ENCODE measurements at places on chromosomes 3 and 15.

GRCh38 chr3:10907262-10907661 is 85.3 kb upstream of the SLC6A1 start:
- no peak for DNase-seq

DNA sequence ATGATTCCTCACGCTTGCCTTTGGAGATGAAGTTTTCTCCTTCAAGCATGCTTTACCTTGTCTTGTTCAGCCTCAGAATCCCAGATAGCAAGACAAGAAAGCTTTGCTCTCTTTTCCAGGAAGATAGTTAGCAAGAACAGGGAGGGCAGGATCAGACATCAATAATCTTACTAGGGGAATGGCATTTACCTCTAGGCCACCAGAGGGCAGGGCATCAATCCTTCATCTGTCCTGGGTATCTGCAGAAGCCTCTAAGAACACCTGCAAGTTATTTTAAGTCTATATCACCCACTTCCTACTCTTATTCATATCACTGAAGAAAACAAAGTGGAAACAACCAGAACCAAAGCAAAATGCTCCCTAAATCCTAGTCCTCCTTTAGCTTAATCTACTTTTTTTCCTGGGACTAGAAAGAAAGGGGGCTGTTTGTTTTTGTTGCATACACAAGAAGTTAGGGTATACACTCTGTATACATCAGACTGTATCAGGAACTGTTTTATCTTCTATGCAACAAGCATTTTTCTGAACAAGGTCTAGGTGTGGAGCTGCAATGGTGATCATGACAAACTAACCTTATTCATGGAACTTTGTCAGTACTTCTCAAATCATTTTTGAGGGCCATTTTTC is 862.5 kb downstream of the CADM2 start:
- no peak for DNase-seq

DNA sequence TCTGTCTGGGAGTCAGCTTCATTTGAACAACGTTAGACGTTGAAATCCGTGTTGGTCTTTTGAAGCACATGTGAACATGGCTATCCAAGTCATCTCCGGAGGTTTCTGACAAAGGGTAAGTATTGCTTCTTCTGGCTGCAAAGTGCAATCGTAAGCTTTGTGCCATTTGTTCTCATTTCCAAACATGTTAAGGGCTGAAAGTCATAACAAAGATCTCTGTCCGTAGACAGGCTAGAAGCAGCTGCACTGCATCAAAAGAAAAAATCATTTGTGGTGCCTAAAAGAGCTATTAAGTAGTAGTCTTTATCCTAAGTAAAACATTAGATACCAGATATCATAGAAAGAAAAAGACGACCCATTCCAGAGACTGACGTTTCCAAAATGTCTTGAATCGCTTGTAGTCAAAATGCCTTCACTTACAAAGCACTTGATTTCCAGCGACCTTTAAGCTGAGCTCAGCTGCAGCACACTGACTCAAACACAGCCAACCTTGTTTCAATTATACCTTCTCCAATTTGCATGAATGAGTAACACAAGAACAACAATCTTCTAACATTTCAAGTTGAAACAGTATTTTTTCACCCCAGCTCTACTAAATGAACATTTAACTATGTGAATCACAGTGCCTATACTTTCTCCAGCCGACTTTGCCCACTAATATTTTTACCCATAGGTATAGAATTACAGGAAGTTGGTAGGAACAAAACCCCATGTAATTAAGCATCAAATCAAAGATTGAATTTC is 76.6 kb downstream of the NEDD4 start:
- DNase-seq, result no peak

DNA sequence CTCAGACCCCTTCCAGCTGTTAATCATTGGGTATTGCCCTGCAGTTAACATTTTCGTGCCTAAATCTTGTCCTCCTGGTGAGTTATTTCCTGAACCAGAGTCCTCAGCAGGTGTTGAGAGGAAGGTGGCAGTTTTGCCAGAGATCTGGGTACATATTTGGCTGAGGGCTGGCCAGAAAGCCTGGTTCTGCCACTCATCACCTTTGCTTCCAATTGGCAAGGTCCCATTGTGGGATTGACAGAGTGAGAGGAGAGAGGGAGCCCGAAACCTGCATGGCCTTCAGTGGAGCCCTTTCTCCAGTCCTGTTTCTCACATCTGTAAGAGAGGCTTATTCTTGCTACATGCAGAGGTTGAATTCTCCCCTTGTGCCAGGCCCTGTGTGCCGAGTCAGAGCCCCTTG is 8.9 kb upstream of the TKT start:
- no peak for DNase-seq

- DNase-seq, result no peak
These were observed 6.6 kb downstream of the CSPG4 start for GRCh38 chr15:75705854-75706681.

GRCh38 chr15:69628256-69629093 is 175.9 kb downstream of the RPLP1 start:
- no peak for DNase-seq

GRCh38 chr3:16066545-16066944 is 107.9 kb upstream of the GALNT15 start:
- no peak for DNase-seq

GRCh38 chr15:85993116-85993515 is 86.6 kb upstream of the AGBL1 start:
- DNase-seq, result no peak

- no peak for DNase-seq
These were observed 14.3 kb downstream of the CXCR6 start for GRCh38 chr3:45957586-45957985.

DNA sequence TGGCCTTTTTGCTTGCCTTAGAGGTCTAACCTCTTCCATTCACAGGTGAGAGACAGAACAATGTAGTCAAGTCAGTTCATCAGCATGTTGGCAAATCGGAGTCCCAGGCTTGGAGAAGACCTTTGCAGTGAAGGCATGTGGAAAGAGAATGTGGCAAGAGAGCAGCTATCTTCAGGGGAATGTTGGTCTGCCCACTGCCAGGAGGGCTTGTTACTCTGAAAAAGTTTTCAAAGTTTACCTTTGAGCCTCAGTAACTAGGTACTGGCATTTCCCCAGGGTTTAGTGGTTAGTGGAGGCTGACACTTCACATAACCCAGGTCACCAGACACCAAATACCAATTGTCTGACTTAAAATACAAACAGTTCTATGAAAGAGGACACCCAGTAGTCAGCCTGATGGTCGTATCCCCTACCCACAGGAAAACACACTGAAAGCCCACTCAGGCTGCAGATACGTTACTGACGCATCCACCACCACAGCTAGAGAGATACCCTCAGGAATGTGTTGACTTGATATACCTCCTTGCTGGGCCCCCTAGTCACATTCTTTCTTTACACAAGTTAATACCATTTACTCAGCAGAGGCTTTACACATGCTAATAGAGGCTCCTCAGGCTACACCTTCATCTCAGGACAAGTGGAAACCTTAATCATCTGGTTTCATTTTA is 9.7 kb upstream of the ARID3B start:
- no peak for DNase-seq

GRCh38 chr3:9007928-9008327 is 44.7 kb upstream of the RAD18 start:
- no peak for DNase-seq

DNA sequence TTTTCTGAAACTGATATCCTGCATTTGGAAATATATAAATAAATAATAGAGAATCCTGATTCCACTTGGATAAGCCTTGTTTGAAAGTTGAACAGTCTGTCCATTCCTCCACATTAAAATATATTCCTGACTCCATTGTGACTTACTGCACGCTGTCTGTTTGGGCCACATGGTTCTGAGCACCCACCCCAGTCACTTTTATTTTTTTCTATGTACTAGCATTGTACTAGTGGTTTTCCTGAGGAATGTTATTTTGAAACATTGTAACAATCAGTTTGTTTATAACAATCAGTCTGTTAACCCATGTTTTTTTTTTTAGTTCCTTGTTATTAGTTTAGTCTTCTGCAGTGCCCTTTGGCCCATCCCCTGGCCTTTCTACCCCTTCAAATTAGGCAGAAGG is 87.4 kb upstream of the CCNL1 start:
- DNase-seq, result no peak
